ENCODE measurements at places on chromosomes 3 and 15.

DNA sequence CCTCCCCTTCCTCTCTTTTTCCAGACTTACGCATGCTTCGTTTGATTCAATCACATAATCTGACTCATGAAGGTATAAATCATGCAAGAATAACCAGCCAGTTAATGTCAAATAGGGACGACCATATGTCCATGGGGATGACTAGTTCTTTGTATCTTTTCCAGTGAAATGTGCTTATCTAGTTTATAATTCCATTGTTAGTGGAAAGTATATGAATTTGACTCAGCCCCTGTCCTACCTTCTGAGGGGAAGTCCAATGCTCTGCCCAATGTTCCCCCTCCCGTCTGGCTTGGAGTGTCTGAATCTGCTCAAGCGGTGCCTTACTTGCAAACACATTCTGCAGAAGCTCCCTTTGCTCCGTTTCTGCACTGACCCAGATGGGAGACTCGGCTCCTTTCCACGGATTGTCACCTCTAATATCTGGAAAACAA, 55.0 kb upstream of the EPHB3 start:
- DNase-seq = no peak

DNA sequence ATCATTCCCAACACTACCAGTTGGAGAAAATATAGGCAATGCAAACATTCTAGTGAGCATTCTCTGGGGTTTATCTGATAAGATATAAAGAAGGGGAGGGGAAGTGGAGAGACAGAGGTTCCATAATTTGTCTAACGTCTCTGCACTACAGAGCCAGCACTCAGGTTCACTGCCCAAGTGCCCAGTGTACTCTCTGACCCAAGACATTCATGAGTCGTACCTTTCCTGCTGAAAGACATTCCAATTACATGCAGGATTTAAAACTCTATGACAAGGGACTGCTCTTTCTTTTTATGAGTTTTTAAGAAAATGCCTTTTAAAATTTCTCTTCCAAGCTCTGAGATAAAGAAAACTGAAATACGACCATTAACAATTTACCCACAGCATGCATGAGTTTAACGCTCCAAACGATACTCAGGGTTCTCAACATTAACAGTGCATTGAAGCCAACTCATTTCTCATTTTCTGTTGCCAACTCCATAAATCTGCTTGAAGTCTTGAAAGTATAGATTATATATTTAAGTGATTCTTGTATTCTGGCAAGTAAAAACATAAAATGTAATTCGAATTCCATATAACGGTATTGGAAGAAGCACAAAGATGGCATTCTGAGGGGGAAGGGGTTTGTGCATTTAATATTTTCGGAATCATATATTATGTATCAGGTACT, 193.4 kb downstream of the SUCLG2 start:
- no peak for DNase-seq

DNA sequence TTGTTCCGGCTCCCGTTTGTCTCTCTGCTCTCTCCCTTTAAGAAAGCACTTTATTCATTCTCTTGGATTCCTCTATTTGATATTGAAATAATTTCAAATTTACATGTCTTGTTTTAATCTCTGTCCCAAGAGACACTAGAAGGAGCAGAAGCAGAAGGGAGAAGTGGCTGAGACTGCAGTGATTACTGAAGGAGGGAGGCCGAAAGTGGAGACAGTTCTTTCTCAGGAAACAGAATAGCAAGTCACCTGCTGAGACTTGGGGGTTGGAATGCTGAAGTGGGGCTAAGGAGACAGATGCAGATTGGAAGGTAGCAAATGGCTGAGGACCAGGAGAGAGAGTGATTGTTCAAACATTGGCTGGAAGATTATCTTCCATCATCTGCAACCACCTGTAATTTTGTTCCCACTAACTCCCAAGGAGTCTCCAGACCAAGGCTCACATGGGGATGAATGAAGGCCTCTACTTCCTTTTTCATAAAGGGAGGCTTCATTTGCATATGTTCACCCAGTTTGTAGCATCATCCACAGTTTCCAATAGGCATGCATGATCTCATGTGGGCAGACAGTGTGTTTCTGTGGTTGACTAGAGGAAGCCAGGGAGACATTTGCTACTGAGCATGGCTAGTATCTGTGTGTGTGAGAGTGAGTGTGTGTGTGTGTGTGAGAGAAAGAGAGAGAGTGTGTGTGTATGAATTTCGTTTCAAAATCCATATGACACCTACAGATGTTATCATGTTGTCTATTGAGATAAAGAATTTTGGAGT, 24.0 kb downstream of the LTF start:
- DNase-seq = no peak

DNA sequence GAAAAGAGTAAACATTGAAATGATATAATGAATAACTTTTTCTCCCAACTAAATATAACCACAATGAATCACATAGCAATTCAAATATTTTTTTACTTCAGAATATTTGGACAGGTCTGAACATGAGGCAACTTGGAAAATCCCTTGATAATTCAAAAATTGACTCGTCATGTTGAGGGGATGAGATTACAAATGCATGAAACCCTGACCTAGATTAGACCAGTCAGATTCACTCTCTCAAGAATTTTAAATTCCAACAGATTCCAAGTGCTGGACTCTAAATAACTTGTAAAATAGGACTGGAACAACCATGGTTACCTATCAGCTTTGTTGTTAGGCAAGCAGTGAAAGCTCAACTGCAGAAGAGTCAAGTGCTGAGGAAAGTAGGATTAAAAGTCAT, 317.5 kb downstream of the GBE1 start:
- no peak for DNase-seq

GRCh38 chr15:80015156-80015555, 44.2 kb upstream of the BCL2A1 start:
- no peak for DNase-seq

GRCh38 chr15:71691458-71692417, 118.6 kb upstream of the NR2E3 start:
- DNase-seq = peak; percentile 58

DNA sequence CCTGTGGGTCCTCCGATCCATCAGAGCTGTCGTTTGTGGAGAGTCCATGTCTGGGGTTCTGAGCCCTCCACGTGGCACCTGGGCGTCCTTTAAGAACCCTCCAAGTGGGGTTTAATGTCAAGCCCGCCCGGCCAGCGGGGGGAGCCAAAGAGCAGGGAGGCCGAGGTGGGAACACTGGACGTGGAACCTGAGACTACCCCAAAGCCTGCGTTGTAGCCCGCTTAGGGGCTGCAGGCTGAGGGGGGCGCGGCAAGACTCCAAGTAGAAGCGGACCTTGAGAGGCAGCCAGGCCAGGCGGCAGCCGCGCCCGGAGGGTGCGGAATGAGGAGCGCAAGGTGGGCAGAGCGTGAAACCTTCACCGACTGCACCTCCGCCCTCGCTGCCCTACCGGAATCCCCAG, 126.2 kb upstream of the ATP10A start:
- DNase-seq = no peak

DNA sequence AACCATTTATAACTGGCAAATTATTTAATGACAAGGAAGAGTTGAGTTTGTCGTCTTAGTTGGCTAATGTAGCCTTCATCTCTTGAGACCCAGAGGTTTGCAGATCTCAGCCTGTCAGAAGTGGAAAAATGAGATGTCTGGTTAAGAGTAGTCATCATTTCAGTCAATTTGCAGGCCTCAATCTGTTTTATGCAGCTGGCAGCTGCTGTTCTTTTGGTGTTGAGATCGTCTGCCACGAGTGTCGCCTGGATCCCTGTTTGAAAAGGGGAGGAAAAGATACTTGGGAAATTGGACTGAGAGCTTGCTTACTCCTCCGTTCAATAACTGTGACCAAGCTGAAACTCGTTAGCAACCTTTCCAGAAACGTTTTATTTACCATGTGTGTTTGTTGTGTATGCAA, 2.3 kb downstream of the PHLDB2 start:
- DNase-seq = no peak

DNA sequence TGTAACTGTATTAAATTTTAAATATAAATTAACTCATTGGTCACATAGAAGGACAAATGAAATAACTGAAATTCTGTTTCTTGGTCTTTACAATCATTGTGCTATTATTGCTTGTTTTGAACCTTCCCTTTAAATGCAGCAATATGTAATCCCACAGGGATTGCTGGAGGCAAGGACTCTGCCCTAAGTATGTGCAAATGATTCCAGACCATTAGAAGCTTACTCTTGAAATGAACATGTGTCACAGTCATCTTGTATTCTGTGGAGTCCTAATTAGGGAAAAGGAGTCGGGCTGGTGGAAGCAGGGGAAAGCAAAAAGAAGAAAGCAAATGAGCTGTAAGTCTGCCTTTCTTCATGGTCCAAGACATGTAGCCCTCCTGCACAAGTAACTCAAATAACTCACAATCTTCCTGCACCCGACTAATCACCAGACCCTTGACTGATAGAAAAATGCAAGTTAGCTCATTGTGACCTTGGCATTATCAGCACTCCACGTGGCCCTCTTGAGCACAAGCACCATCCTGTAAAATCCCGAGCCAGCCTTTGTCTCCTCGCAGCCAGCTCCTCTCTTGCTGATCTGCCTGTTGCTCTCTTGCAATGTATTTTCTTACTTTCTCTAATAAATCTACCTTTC, 2.3 kb upstream of the TMPRSS7 start:
- no peak for DNase-seq

DNA sequence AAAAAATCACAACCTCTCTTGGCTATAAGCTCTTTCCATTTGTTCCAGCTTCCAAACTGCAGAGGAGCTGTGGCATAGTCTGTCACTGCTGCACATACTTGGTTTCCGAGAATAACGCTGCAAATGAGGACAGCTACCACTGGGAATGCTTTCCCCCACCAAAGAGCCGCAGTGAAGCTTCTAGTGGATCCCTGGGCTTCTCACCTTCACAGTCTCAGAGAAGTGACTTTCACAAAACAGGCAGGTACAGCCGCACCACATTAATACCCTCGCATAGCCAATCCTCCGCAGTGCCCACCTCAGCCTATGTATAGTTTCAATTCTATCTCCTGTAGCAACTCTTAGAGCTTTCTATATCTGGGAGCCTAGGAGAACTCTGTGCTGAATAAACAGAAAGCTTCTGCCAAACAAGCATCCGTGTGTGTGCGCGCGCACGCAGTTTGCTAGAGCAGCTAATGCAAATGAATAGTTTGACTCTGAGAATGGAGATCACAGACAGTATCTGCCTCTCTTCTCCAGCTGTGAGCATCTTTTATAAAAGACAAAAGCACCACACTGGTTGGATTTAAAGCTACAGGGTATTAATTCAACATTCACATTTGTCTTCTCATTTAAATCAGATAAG, 81.9 kb upstream of the PLXND1 start:
- no peak for DNase-seq

DNA sequence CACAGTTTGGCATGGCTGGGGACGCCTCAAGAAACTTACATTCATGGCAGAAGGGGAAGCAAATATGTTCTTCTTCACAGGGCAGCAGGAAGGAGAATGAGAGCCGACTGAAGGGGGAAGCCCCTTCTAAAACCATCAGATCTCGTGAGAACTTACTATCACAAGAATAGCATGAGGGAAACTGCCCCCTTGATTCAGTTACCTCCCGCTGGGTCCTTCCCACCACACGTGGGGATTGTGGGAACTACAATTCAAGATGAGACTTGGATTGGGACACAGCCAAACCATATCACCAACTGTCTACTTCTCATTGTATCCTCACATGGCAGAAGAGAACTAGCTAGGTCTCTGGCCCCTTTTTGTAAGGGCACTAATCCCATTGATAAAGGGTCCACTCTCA, 30.5 kb downstream of the CCDC32 start:
- no peak for DNase-seq

GRCh38 chr3:74605437-74605836, 9.0 kb downstream of the CNTN3 start:
- no peak for DNase-seq

DNA sequence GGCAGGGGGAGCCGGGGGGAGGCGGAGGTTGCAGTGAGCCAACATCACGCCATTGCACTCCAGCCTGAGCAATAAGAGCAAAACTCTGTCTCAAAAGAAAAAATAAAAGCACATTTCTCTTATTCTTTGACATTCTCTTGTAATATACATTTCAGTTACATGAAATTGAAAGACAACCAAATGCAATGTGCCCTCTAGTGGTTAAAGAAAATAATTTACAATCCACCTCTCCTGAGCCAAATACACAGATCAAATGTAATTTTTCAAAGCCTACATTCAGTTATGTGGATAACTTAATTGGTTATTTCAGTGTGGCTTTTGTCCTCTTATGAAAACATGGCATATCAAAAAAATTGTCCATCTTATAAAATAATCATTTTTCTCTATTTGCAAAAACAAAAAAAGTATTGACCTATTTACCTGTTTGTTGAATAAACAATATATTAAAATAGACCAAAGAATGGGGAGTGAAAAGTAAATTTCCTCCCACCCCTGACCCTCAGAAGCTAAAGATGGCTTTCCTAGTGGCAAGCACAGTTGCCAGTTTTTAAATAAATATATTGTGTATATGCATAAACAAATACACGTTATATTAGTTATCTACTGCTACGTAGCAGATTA, 14.2 kb upstream of the U2SURP start:
- DNase-seq = no peak

DNA sequence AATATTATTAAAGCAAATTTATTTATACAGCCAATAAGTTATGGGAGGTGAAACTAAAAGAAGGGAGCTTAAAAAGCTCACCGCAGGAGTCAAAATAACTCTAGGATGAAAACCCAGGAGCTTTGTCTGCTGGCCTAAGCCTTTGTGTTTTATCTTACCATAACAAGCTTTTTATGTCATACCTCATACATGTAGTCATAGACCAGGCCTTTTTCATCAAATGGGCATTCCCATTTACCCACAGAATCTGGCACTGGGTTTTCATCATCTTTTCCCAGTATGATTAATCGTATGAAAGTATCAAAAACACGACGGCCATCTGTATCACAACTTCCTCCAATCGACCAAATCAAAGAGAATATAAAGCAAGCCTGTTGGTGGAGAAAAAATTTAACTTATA, 122.8 kb downstream of the DNAH12 start:
- DNase-seq = no peak

DNA sequence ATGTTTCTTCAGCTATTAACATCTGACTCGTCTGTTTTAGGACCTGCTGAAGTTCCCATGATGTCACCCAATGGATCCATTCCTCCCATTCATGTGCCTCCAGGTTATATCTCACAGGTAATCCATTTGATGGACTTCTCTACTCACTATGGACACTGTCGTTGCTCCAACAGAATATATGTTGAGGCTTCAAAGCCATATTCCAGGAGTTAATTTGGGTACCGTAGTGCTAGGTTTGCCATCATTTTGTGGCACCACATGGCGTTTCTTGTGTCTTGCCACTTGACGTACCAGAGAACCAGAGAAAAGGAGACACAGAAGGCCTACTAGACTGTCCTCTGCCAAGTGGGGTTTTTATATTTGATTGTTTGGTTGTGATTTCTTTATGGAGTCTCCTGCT, 187.5 kb downstream of the FNDC3B start:
- DNase-seq = no peak

GRCh38 chr3:55724821-55725220, 237.7 kb upstream of the WNT5A start:
- no peak for DNase-seq

DNA sequence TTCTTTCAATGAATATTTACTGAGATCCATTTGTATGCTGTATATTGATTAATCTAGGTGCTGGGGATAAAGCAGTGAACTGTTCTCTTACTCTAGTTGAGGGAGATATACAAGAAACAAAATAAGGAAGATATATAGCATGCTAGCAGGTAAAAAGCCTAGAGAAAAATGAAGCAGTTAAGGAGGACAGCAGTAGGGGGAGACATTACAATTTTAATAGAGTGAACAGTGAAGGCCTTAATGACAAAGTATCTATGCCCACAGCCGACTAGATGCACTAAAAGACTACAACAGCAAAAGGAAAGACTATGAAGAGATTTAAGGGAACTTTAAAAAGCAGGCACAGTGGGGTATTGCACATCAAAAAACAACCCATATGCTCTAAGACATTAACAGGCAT, 81.4 kb downstream of the XRN1 start:
- DNase-seq = no peak
